ENCODE measurements at places on chromosomes 1 and 21.

GRCh38 chr1:34750610-34751009 is 4.2 kb upstream of the GJB5 start:
- no peak for DNase-seq

GRCh38 chr1:205248793-205249601 is 21.3 kb downstream of the TMCC2 start:
- DNase-seq, result no peak

- DNase-seq, result no peak
These were observed 24.5 kb downstream of the SPOCD1 start for GRCh38 chr1:31791131-31791858.

DNA sequence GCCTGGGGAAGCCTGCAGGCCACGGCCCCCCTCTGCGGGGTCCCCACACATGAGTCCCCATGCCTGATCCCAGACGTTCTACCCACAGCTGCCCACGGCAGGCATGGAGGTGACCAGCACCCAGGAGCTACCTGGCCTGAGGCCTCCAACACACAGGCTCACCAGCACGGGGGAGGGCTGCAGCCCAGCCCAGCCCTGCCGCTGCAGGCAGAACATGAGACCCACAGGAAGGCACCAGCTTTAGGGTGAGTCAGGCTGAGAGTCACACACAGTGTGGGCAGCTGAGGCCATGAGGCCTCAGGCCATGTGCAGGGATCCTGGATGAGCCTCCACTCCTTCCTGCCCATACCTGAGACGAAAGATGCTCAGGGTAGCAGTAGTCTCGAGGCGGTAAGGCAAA is 121.1 kb downstream of the PSMG1 start:
- DNase-seq, result no peak

DNA sequence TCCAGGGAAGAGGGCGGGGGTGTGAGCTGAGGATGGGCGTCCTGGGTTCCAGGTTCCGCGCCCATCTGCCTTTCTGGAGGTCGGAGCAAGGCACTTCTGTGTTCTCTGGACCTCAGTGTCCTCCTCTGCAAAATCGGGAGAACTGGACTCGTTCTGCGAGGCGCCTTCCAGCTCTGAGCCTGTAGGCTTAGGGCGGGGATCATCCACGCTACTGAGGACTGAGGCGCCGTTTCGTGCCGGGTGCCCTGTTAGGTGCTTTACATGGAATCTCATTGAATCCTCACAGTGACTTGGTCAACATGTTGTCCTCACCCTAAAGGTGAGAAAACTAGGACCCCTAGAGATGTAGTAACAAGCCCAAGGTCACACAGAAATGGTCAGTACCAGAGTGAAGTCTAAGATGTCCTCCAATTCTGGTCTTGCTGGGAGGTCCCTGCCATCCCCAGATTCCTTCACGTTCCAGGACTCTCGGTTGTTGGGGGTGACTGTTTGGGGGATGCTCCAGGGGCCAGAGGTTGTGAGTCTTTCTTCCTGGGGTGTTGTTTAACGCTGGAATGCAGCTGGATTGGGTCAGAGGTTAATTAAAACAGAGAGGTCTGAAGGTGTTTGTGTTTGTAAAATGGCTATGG is 677 bp downstream of the PRKAA2 start:
- no peak for DNase-seq

- DNase-seq, result no peak
These were observed 20.2 kb upstream of the RGS1 start for GRCh38 chr1:192555399-192555798.

GRCh38 chr1:24503870-24504523 is 1.4 kb downstream of the RCAN3 start:
- DNase-seq, result no peak

- DNase-seq, result no peak
These were observed 4.5 kb downstream of the PARP1 start for GRCh38 chr1:226403201-226404034.

GRCh38 chr21:33543505-33544129 is 779 bp downstream of the SON start:
- DNase-seq, result no peak

DNA sequence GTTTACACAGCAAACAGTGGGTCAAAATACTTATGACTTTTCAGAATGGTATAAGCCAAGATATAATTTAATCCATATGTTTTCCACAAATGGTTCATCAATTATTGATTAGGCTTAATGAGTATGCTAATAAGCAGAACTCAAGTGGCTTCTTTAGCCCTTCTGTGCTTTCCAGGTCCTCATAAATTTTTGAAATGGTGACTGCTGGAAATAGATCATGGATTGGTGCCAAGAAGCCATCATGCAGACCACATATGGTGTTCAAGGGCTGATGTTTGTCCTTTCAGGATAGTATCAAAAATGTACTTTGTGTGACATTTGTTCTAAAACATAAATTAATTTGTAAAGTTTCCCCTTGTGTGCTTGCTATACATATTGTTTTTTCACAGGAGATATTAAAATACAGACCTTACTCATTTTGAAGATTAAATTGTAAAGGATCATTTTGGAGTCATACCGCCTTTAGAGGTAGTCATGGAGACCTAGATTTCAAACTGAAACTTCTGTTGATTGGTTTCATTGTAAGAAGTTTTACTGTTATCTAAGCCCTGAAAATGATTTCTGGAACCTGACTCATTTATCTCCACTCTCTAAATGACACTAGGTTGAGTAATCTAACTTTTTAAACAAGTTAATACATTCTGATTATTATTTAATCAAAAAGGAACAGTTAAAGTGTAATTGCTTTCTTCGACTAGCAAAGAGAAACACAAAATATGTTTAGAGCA is 507.9 kb downstream of the PLA2G4A start:
- DNase-seq, result no peak

DNA sequence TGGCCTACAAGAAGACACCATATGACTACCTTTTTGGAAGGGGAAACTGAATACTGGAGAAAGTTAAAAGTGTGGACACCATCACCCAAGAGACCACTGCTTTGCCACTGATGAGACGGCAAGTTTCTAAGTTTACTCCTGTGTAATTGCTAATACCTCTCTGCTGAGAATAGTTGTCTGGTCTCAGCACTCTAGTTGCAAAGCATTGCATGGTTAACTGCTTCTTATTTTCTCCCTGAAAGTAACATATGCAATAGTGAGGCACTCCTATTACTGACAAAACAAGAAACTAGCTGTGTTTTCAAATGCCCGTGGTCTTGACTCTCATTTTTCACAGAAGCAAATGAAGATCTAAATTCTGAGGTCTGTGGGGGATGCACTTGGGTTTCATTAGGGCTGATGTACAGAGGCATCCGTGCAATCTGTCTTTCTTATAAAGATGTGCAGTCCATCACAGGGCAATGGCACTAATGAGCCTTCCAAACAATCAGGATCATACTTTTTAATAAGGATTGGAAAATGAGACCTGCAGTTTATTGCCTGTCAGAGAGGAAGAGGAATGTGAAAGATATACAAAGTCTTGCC is 62.9 kb downstream of the IFI44 start:
- DNase-seq, result no peak

DNA sequence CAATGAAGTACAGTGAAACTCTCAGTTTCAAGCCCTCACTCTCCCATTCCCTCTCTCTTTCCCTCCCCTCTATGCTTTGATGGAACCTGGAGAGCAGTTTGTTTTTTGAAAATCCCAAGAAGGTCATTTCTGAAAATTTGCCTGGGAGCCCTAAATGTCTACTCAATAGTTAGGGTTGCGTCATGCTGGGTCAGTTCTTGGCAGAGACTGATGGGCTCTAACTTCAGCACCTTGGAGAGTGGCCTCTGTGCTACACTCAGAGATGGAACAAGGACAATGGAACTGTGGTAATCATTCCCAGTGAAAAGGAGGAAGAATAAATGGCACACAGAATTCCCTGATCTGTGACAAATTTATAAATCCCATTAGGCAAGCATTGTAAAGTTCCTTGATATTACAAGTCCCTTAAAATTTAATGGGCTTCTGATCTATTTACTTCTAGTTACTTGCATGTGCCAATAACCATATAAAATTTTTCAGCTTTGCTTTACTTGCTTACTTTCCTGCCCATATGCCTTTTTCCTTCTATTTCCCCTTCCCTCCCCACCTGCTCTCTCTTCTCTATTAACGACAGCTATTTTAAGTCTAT is 182.9 kb upstream of the KCND3 start:
- DNase-seq, result no peak

- DNase-seq, result no peak
These were observed 9.0 kb downstream of the CFH start for GRCh38 chr1:196660852-196661251.

DNA sequence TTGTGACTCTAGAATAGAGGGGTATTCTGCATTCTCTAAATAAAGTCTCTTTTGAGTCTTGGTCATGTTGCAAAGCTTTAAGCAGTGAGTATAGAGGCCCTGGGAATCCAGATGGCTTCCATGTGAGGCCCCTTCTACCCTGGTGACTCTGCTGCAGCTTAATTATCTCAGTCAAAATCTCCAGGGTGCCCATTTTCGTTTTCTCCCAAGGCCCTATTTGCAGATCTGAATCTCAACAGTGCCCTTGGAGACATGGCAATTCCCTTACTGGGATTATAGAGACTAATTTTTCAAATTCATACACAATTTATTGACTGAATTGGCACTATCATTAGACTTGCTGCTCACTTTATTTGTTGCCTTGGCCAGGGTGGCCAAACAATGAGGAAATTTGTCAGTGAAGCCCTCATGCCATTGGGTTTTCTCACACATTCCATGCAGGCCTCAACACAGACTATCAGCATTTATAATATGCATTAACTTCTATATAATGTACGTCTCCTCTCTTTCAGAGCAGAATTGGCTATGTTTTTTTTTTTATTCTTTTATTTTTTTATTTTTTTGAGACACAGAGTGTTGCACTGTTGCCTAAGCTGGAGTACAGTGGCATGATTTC is 35.1 kb downstream of the PROX1 start:
- DNase-seq, result no peak
